ENCODE measurements at places on chromosomes 12 and 14. TPM values are rescaled to one million over a fixed set of nuclear protein-coding genes. Genes with fewer than 3 reads are reported as not detected.

Gene C12orf54
- not detected for total RNA-seq

Gene WNT1
- not detected for total RNA-seq

Gene DIO2
- 16.1 TPM for total RNA-seq

Gene PLEKHG3
- 1.5 TPM for total RNA-seq

Gene FAM186B
- total RNA-seq, result 0.99 TPM

Gene C14orf39
- total RNA-seq, result 0.44 TPM

Gene TRPV4
- total RNA-seq, result 2.5 TPM

Gene KLHDC1
- total RNA-seq, result 4.8 TPM

Gene RFLNA
- not detected for total RNA-seq

Gene ASIC1
- 1.5 TPM for total RNA-seq

Gene TAS2R50
- total RNA-seq, result 6.8 TPM

Gene SINHCAF
- 14.1 TPM for total RNA-seq

Gene FZD10
- total RNA-seq, result not detected

Gene OTUB2
- 2.8 TPM for total RNA-seq

Gene CLEC2D
- 4.1 TPM for total RNA-seq

Gene VDR
- 17.0 TPM for total RNA-seq

Gene PRR13
- total RNA-seq, result 44.7 TPM

Gene OR6C6
- total RNA-seq, result not detected

Gene KLRC2
- not detected for total RNA-seq

Gene FCF1
- 58.2 TPM for total RNA-seq

Gene ATF7
- total RNA-seq, result 10.1 TPM

Gene C14orf119
- 72.4 TPM for total RNA-seq

Gene ADSS1
- total RNA-seq, result 7.1 TPM

Gene GPRC5D
- not detected for total RNA-seq

Gene ANO6
- total RNA-seq, result 43.5 TPM

Gene KRT6C
- total RNA-seq, result not detected

Gene KRT85
- total RNA-seq, result not detected

Gene PTCSC3
- not detected for total RNA-seq

Gene SLC39A9
- 116 TPM for total RNA-seq

Gene LRTM2
- not detected for total RNA-seq

Gene PSMA3
- 146 TPM for total RNA-seq

Gene LMO3
- 2.0 TPM for total RNA-seq

Gene LYSET
- total RNA-seq, result 6.6 TPM

Gene OR6S1
- total RNA-seq, result not detected

Gene PRH2
- total RNA-seq, result not detected

Gene PAPLN
- 12.2 TPM for total RNA-seq

Gene ZDHHC22
- total RNA-seq, result not detected

Gene SCNN1A
- not detected for total RNA-seq
